CD4-positive, alpha-beta T cell treated with Interferon alpha-2 for 1 hour (primary cell): ENCODE measurements at places on chromosomes 6 and 20.

DNA sequence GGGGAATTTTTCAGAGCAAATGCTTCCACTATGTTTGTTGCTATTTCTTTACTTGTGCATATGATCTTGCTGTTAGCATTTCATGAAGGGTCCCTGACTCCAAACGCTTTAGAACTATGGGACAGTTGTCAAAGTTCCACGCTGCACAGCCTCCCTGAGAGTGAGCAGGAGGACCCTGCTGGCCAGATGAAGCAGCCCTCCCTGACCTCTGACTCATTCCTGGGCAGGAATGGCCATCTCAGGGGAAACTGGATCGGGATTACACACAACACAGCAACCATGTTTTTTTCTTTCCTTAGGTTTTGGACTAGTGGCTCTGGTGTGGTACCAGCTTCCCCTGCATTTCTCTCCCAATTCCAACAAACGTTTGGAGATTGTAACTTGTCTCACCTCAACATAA is 710.9 kb upstream of the AGPAT4 start:
- no peak for DNase-seq

DNA sequence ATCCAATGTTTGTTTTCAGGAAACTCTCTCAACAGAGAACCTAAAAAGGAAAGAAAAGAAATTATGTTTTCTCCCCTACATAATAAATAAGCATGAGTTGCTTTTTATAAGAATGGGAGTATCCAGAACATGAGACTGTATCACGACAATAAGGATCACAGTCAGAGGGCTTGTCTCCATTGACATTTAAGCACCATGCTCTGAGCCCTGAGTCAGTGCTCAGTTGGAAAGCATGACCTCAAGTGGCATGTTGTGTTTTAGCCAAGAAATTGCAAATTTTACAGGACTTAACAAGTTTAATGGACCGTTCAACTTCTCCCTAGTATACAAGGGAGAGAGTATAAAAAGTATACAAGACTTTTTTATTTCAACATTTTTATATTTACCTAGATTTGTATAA is 431.6 kb downstream of the GJA1 start:
- no peak for DNase-seq

DNA sequence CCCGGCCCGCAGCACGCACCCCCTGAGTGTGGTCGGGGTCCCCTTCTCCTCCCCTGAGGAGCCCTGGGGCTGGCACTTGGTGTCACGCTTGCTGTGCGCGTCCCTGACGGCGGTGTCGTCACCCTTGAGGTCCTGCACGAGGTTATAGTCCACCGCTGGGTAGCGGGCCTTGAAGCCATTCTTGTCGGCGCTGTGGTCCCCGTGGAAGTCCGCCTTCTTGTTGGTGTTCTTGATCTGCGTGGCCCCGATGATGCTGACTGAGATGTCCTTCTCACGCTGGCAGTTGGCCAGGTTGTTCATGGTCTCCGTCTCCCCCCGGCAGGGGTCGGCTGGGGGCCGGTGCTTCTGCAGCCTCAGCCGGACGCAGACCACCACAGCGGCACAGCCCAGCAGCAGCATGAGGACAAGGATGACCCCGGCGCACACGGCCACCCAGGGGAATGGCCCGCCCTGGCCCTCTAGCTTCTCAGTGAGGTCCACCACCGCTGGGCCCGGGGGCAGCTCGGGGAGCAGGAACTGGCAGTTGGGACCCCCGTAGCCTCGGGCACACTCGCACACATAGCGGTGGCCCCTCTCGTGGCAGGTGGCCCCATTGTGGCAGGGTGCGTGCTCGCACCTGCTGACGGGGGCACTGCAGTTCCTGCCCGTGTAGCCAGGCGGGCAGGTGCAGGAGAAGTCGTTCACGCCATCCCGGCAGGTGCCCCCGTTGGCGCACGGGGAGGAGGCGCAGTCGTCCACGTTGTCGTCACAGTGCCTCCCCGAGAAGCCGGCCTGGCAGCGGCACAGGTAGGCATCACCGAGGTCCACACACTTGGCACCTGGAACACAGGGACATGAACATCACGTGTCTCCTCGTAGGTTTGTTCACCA is 7.4 kb downstream of the DLL1 start:
- no peak for DNase-seq

DNA sequence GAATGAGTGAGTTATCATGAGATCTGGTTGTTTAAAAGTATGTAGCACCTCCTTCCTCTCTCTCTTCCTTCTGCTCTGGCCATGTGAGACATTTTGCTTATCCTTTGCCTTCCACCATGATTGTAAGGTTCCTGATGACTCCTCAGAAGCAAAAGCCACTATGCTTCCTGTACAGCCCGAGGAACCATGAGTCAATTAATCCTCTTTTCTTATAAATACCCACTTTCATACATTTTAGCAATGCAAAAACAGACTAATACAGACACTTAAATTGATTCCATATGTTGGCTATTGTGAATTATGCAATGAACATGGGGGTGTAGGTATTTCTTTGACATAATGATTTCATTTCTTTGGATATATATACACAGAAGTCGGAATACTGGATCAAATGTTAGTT is 792.8 kb upstream of the EYS start:
- no peak for DNase-seq

DNA sequence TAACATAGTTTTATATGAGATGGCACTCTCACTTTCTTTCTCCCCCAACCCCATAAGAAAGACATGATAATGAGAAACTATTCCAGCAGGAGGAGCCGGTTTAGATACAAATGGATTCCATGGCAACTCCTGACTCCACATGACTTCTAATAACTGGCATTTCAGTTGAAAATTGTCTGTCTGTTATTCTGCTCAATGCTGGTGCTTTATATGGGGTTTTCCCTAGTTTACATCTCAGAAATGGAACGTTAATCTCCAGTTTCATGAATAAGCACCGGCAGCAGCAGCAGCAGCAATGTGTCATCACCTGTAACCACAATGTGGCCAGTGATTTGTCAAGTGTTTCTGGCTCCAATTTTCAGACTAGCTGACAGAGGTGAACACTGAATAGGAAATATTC is 8.0 kb upstream of the SIM1 start:
- no peak for DNase-seq
